Type B pancreatic cell (in vitro differentiated cells): ENCODE measurements at places on chromosomes 2 and 18. TPM values are rescaled to one million over a fixed set of nuclear protein-coding genes. Genes with fewer than 3 reads are reported as not detected.

DNA sequence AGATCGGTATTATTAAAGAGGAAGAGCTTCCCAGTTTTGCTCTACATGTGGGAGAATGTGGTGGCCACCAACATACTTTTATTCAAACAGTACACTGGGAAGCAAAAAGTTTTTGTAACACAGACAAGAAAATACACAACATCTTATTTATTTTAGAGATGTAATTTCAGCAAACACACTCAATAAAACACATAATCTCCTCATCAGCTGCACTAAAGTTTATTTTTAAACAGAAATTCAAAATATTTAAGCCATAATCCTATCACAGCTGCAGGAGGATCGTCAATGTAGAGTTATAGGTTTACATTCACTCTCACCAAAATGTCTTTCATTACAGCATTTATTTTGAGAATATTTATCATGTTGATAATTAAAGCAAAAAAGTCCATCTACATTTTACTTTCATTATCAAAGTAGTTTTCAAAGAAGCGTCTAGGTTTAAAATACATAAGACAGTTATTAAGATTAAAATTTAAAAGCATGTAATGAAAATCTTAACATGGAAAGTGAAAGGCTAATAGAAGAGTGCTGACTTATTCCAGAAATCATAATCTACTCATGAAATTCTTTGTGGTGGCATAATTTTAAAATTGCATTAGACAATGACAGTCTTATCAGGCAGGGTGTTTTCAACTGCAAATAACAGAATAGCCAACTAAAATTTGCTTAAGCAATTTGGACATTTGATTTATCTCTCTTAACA lies 61.0 kb downstream of the ANKRD44 start:
- DNase-seq, result no peak

DNA sequence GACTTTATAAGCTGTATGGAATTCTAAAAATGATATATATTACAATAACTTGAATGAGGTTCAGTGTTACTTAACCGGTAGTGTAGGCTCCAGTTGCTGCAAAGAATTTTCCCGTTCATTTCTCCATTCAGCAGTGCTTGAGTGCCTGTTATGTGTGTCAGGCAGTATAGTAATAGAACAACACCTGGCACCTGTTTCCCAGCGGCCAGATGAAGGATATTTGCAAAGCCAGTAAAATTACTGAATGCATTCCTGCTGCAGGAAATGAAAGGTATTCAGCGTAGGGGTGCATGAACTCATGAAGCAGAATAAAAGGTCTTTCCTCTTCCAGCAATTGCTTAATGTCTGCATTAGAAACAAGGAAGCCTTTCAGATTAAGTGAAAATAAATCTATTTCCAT lies 18.8 kb downstream of the YPEL5 start:
- DNase-seq, result no peak

DNA sequence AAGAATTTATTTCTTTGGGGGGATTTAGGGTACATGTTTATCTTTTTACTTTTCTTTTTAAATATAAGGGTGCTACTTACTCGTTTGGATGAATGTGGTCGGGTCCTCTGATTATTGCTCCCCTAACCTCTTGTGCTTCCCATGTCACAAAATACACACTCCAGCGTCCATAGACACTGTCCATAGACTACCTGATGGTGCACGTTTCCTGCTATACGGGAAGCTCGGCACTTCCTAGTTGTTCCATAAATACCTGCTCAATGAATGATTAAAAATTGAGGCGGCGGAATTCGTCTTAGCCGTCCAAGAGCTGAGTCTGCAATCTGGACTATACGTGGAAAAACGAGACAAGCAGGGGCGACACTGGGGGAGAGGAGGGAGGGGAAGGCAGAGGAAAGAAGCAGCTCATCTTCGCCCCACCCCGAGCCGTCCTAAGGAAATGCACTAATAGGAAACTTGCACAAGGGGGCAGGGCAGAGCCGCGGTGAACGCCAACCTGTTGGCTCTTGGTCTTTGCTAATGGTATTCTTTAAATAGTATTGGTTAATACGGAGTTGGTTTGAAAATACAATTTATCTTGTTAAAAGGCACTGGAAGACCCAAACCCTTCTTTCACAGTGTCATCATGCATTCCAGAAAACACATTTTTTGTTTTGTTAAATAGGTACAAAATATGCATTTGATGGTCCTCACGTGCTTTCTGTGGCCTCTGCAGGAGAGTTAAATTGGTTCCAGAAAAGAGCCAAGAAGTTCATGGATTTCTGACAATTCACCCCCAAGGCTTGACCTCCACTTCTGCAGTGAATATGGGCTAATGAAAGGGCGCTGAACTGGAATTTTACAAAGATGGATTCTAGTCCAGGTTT lies 73.0 kb upstream of the KCTD1 start:
- no peak for DNase-seq

GRCh38 chr2:127535422-127535901 lies at the start of gene MYO7B:
Gene MYO7B (plus strand): TSS chr2:127535683. CDS start chr2:127559723, 24,040 bp downstream.
- no peak for DNase-seq

DNA sequence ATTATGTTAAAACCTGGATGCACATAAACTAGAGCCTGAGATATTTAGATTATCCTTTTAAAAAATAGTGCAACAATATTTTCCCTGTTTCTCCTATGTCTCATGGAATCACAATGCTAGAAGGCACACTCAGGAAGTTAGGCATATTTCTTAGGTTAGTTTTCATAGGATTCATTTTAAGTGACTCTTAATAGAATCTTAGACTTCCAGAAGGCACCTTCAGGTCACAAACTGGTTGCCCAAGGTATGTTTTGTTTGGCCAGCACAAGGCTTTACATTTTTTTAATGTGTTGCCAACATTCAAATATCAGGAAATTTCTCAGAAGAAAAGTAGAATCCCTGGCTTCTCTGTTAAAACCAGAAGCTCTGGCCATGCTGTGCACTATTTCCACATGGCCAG lies 129.3 kb downstream of the LNPK start:
- no peak for DNase-seq

DNA sequence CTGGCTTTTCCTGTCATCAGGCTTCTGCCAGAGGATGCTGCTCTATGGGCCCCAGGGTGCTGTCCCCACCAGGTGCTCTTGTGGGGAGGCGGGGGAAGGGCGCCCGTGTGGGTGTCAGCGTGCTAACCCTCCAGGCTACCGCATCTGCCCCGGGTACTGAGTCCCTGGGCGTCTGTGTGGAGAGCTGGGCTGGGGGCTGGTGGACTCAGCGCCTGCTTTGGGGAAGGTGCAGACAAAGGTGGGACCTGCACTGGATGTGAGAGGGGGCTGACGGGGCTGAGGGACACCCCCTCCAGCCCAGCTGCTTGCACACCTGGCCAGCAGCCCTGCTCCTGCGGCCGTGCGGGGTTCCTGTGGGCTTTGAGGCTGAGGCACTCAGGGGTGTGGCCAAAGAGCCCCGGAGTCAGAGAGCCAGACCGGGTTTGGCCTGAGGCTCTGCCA lies 120.7 kb upstream of the PXDN start:
- no peak for DNase-seq

GRCh38 chr2:74199871-74200305 lies 1.5 kb downstream of the MTHFD2 start:
- DNase-seq, result no peak

- DNase-seq, result no peak
These were observed 28.0 kb upstream of the EFEMP1 start for GRCh38 chr2:55951533-55951932.

DNER gene
- total RNA-seq, result 2.6 and 15.9 TPM in 2 replicates

MRO gene
- total RNA-seq, result 1.2 and 8.6 TPM in 2 replicates
